Right atrium auricular region (tissue), 2 donors: ENCODE measurements at places on chromosomes 13 and 19.
A peak's percentile ranks its signal among the peaks of the same experiment; 100 is the strongest.

GRCh38 chr13:109652531-109652930 lies 133.9 kb downstream of the IRS2 start:
- no peak for DNase-seq

DNA sequence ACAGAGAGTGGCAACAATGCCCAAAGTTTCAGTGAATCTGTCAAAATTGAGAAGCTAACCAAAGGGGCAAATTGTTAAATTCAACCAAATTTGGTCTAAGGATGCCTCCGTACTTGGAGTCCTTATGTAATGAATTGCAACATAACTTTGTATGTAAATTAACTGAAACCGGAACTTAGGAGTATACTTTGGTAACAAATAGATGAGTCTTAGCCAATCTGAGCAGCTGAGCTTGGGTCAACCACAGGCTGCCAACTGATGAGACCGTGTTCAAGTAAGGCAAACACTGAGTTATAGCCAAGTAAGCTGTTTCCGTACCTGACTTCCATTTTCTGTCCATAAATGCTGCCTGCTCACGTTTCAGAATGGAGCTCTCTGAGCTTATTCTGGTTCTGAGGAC lies 5.3 kb downstream of the VWA8 start:
- no peak for DNase-seq

DNA sequence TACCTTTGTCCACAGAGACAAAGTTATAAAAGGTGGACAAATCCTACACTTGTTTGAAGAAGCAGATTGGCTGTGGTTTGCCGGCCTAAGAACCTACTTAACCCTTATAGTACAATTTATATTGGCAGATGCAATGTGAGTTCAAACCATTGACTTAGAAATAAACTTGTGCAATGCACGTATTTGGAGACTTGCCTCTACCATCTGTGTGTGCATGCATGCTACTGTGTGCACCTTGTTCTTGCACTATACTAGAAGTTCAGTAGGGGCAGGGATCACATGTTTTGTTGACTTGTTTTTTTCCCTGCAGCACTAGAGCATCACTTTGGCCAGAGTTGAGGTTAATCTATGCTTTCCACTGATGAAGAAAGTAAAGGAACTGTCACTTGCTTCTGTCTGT lies 163.1 kb upstream of the SERP2 start:
- DNase-seq: no peak

DNA sequence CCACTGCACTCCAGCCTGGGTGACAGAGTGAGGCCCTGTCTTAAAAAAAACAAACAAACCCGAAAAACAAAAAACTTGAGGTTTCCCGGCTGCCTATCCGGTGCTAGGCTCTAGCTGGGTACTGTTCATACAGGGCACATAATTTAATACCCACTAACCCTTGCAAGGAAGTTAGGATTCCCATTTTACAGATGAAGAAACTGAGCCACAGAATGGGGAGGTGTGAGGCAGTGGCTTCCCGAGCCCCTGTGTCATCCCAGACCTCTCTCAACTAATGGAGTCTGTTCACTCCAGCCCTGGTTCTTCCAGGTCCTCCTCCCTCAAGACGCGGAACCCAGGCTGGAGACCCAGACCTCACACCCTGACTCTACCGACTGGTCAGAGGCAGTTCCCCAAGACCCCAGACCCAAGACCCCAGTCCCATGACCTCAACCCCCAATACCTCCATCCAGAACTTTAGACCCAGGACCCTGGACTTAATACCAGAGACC lies 576 bp downstream of the APBA3 start:
- no peak for DNase-seq

GRCh38 chr19:46731584-46731983 lies 14.3 kb upstream of the FKRP start:
- DNase-seq: no peak

DNA sequence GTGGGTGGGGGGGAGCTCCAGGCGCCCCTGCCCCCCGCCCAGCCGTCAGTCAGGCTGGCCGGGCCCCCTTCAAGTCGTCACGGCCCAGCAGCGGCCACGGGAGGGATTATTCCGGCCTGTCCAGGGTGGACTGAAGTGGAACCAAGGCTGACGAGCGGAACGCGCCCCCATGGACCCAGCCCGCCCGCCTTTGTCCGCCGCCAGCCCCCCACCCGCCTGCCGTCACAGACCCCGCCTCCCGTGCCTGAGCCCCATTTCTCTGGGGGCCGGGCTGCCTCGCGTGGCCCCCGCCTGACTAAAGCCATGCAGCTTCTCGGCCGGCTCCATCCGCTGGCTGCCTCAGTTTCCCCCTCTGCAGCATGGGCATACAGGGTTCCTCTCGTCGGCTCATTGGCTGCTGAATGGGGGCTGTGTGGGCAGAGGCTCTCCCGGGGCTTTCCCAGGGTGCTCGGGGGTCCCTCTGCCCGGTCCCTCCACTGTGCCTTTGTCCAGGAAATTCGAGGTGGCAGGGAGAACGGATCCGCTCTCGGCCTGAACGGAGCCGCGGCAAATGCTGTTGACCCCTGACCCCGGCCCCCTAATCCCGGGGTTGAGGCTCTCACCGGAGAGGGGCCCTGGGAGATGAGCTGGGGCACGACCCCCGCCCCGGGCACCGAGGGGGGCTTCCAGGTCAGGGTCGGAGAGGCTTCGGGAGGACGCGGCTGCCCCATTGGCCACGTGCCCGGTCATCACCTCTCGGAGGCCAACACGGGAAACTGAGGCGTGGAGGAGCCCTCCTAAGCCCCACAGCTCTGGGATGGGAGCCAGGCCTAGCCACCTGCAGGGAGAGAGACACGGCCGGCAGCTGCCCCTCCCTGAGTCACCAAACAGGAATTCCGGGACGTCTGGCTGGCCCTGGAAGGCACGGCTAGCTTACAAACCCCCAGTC lies 27.4 kb downstream of the EFNA2 start:
- DNase-seq: no peak

DNA sequence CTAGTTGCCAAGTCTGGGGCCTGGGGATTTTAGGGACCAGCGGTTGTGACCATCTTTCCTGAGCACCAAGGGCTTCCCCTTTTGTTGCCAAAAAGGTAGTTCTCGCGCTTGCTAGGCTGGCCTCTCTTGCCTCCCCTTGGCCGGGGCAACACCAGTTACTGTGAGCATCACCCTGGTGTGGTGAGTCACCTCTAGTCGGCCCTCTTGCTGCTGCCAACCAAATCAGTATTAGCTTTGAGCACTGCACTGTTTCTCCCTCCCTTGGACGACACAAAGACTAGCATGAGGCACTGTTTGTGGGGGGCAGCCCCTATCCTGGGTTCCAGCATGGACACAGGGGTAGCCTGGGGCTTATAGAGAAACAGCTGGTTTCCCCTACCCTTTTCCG lies 6.9 kb downstream of the SYDE1 start:
- no peak for DNase-seq

- no peak for DNase-seq
Measured at GRCh38 chr13:89372193-89372592, 1701.0 kb downstream of the SLITRK5 start.

DNA sequence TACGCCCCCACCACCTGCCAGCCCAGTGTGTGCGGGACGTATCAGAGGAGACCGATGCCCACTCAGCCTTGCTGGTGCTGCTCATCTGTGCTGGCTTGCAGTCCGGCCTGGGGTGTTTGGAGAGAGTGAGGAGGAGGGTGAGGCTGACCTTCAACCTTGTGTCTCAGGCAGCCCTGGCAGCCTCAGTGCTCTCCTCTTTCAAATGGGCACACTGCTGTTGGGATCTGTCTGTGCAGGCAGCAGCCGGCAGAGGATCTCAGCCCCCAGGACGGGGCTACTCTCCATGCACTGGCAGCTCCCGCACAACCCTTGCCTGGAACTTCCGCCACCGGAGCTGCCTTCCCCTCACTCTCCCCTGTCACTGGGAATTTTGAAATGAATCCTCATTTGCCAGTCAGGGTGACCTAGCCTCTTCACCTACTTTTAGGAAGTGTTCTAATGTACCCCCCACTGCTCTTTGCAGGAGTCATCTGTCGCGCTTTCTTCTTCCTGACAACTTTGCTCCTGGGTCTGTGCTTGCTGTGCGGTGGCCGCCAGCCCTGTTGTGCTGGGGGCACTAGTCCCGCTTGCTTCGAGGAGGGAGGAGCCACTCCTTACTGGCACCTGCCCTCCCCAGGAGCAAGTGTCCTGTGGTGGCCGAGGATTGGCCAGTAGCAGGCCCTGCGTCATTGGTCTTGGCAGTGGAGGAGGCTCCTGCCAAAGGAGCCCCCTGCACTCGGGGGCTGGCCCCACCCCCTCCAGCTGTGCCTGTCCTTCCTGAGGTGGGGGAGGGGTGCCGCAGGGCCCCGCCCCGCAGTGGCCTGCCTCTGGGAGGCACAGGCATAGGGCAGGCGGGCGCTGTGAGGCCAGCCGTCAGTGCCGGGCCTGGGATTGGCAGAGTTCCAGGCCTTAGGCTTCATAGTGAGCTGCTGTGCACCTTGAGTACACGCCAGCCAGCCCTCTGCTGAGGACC lies 53.4 kb downstream of the TSSK6 start:
- DNase-seq: peak; percentile 63

DNA sequence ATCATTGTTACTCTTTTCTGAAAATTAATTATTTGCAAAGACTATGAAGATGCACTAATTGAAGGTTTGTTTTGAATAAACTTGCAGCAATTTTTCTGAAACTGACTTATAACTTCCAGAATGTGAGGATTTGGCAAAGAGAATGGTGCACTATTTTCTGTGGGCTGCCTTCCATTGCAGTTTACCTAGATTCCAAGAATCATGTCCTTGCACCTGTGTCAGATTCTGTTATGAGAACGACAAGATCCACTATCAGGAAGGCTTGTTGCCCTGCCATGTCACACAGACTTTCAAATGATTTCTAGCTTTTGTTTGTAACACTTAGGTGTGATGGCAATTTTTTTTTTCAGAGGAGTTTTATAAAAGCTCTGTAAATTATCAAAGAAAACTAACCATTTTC lies 5.6 kb upstream of the SLAIN1 start:
- no peak for DNase-seq

DNA sequence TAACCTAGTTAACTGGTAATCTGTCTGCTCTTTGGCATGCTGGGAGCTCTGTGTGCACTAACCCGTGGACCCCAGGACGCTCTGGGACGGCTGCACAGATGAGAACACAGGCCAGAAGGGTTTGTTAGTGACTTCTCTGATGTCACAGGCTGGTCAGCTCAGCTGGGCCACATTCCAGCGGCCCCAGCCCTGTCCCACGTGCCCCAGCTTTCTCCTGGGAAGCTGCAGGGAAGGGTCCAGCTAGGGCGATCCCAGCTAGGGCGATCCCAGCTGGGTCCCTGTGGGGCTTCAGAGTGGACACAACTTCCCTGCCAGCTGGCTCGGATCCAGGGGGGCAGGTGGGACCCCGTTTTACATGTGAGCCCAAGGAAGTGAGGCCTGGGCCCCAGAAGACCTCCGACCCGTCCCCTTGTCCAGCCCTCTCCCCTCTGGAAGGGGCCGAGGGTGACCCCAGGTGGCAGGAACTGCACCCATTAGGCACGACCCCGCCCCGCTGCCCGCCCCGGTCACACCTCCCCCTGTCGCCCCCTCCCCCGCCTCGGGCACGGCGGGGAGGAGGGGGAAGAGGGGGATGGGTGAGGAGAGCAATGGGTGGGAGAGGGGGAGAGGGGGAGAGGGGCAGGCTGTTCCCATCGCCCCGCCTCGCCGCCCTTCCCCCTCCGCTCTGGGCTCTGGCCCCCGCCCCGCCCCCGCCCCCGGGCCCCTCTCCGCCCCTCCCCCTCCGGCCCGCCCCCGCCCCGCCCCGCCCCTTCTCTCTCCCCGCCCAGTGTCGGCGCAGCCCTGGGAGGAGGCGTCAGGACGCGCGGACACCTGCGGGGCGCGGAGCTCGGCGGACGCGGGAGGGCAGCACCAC lies 75.2 kb upstream of the MCF2L start:
- no peak for DNase-seq

DNA sequence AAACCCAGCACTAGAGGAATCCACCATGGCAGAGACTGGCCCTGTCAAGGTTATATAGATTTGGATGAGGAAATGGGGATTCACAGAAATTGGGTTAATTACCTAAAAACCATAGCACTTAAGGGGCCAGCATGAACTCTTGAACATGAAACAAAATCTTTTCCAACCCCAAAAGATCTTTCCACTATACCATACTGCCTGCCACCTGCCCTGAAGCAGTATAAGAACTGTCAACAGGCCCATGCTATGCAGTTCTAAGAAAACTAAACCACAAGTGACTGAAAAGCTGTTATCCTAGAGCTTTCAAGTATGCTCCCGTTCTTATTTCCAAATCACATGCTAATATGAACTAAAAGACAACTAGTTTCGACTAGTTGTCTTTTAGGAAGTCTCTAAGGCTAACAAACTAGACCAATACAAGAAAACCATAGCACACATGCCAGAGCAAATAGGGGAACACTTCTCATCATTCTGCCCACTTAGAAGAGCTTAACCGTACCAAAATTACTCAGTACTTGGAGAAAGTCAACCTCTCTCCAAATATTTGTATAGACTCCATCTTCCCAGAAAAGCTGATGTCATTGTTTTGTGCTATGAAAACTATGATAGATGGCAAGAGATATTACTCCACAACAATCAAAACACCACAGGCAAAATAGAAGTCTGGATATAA lies 27.5 kb downstream of the HSPH1 start:
- DNase-seq: no peak

- DNase-seq: no peak
Measured at GRCh38 chr13:85631801-85632200, 167.4 kb downstream of the SLITRK6 start.

GRCh38 chr19:54218960-54219661 lies 3.7 kb downstream of the LILRB3 start:
- no peak for DNase-seq

DNA sequence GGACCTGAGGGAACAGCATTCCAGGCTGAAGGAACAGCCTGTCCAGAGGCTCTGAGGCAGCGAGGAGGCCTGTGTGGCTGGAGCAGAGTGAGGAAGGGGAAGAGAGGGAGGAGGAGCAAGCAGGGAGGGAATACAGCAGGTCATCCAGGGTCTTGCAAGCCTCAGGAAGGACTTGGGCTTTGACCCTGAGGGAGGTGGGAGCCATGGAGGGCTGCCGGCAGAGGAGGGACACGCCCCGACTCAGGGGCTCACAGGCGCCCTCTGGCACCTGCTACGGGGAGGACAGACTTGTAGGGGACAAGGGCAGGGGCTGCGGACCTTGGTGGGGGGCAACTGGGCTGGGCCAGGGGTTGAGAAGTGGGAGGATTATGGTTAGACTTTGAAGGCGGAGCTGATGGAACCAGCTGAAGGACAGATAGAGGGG lies 4.7 kb downstream of the TINCR start:
- no peak for DNase-seq

DNA sequence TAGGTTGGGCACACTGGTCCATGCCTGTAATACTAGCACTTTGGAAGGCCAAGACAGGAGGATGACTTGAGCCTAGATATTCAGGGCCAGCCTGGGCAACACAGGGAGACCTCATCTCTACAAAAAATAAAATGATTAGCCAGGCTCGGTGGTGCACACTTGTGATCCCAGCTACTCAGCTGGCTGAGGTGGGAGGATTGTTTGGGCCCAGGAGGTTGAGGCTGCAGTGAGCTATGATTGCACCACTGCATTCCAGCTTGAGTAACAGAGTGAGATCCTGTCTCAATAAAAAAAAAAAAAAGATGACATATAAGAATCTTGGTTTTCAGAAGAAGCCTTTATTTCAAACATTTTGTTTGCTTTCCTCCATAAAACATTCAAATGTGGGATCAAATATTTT lies 178.0 kb downstream of the LIG4 start:
- no peak for DNase-seq

- DNase-seq: no peak
Measured at GRCh38 chr19:49338023-49338677, 2.9 kb downstream of the CD37 start.
